D721Med (cell line): ENCODE measurements at places on chromosomes 2 and 18.

DNA sequence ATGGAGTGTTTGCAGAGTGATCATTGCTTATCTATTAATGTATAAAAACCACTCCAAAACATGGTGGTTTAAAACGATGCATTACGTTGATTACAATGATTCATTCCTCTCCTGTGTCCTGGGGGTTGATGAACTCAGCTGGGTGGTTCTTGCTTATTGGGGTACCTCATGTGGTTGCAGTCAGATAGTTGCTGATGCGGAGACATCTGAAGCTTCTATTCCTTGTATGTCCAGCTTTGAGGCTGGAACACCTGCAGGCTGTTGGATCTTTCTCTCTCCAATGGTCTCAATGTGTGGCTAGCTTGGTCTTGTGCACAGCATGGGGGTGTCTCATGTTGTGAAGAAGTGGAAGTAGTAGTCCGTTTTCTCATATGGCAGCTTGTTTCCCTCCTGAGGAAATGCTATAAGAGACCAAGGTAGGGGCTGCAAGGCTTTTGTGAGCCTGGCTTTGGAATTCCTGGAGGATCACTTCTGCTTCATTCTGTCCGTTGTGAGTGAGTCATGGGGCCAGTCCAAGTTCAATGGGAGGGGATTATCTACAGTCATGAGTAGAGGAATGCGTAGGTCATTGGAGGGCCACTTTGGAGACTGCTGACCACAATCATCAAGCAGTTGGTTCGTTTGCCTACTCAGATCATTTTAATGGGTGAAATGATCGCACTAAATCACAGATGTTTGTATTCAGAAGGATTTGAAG lies 601.0 kb downstream of the SLC4A3 start:
- no peak for DNase-seq

DNA sequence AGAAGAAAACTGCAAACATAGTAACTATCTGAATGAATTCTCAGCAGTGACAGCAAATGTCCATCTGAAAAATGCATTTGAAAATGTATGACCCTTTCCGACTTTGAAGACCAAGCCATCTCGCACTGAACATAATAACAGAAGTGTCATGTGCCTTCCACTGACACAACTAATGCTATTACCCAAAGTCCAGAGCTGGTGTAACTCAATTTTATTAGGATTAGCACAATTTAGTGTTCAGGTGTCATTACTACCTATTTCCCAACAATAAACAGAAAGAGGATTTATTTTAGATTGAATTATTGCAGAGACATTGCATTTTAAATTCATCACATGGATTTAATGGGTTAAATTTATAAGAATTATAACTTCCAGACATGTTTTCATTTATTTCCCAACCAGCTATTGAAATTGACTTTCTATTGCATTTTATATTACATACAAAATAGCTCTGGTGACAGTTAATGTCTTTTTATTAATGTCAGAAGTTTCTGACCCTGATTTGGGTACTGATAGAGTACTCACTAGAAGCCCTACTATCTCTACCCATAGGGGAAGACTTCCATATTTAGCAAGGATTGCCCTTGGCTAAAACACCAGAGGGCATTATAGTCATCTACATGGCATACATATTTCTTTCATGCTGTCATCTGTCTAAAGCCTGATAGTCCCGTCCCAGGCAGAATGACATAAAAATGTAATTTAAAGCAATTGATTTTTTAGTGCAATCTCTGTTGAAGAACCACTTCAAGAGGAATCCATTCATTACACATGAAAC lies 7.0 kb upstream of the STK39 start:
- DNase-seq = no peak

GRCh38 chr2:12663306-12664037 lies 53.3 kb upstream of the TRIB2 start:
- DNase-seq = no peak

DNA sequence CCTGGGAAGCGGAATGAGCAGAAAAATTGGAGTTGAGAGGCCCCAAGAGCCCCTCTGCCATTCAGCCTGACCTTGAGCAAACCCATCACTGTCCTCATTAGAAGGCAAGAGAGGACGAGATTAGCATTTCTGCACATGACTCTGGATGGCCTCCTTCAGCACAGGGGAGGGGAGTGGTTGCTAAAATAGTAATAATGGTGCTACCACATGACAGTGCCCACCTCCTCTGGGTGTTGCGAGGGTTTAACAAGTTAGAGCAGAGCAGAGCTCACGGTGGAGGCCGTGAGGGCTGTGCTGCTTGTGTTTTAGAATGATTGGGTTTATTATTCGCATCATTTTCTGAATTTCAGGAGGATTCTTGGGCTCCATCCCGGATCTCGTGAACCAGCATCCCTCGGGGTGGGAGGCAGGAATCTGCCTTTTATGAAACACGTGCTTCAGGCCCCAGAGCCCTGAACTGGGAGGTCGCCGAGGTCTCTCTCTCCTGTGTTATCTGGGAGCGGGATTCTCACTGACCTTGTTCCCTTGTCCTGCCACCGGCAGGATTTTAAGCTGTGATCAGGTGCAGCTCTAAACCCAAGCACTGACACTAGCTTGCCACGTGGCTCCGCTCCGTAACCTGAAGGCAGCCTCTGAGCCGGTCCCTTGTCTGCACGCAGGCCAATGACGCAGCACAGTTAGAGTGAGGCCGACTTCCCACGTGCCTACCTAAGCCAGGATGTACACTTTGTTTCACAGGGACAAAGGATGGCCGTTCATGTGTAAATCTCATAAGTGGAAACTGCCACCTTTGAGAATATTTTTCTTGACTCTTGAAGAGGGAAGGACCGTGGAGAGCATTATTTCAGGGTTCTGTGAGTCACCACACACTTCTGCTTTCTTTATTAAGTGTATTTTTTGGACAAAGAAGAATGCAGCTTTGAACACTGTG lies 142.3 kb downstream of the ACOXL start:
- DNase-seq = no peak

GRCh38 chr2:240325016-240326007 lies 110.2 kb upstream of the GPC1 start:
- no peak for DNase-seq

DNA sequence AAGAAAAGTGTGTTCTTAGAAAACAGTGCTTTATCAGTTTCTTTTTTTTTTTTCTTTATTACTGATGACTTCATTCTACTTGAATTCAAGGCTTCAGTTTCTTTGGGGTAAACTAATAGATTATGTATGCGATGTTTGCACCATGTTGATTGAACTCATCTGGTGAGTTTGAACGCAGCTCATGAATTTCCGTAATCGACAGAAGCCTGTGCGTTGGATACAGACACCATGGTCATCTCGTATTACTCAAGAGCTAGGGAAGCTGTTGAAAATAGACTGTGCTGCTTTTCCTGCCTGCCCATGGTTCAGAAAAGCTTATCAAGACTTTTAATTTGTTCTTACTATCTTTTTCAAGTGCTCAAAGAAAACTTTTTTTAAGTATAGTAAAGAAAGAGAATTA lies 185.5 kb upstream of the NRP2 start:
- DNase-seq = no peak

DNA sequence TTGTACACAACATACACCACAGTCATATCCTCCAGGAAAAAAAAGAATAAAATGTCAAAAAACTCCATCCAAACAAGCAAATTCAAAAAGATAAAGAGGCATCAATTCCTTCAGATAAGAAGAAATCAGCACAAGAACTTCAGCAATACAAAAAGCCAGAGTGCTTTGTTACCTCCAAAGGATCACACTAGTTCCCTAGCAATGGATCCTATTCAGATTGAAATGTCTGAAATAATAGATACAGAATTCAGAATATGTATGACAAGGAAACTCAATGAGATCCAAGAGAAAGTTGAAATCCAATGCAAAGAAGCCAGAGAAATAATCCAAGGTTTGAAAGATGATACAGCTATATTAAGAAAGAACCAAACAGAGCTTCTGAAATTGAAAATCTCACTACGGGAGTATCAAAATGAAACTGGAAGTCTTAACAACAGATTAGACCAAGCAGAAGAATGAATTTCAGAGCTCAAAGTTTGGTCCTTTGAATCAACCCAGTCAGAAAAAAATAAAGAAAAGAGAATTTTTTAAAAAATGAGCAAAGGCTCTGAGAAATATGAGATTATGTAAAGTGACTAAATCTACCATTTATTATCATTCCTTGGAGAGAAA lies 80.6 kb downstream of the TRABD2A start:
- no peak for DNase-seq

DNA sequence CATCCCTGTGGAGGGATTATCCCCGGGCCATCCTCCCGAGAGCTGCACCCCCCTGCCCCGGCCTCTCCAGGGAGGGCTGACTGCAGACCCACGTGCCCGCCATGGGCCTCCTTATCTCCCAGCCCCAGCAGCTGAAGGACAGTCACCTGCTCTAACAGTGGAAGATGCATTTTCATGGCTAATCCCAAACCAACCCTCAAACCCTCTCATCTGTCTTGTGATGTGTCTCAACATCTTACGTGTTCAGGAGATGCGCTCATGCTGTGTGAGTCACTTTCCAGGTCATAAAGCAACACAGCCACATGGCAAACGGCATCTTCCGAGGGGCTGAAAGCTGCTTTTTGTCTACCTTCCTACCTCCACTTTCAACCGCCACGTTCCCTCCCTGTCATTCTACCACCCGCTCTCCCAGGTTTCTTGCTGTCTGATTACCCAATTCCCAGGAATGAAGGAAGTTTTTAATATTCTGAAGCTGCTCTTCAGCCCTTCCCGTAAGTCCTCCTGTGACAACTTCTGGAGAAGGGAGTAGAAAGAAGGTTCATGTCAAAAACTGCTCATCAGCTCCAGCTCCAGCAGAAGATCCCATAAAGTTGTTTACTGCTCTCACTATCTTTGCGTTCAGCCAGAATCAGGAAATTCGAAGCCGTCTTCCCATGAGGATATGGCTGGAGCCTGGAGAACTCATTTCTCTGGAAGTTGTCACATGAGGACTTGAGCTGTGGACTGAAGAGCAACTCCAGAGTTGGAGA lies 54.5 kb downstream of the MBP start:
- no peak for DNase-seq

DNA sequence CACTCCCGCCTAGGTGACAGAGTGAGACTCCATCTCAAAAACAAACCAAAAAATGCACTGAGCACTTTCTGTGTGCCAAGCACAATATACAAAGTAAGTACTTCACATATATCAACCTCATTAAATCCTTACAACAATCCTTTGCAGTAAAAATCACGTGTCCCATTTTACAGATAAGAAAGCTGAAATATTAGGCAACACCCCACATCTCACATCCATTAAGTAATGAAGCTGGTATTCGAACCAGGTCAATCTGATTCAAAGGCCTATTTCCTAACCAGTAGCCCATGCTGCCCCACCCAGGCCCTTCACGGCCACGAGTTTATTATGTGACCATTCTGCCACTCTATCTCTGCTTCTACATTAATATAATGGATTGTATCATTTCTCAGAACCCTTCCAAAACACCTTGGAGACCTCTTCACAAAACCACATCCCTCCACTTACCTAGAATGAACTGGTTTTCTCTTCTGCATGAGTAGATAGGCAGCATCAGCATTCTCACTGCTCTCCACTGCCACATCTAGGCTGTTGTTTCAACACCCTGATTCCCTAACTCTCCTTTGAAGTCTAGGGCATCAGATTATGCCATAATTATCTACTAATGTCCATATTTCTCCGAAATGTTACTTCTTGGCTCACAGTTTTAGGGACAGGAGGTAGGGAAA lies 3.1 kb upstream of the EXOC6B start:
- no peak for DNase-seq
